ENCODE measurements at places on chromosomes 4 and X. TPM values are rescaled to one million over a fixed set of nuclear protein-coding genes. Genes with fewer than 3 reads are reported as not detected.

BEND2 gene
- not detected for total RNA-seq

NSG1 gene
- total RNA-seq: 5.5 TPM

PCYT1B gene
- 0.85 TPM for total RNA-seq

SYTL4 gene
- 9.7 TPM for total RNA-seq

MBTPS2 gene
- total RNA-seq: 14.7 TPM

PPP4R3C gene
- not detected for total RNA-seq

DKK2 gene
- total RNA-seq: 20.2 TPM
